ENCODE measurements at places on chromosomes 5 and 9. TPM values are rescaled to one million over a fixed set of nuclear protein-coding genes. Genes with fewer than 3 reads are reported as not detected.
A peak's percentile ranks its signal among the peaks of the same experiment; 100 is the strongest.

- ATAC-seq, result no peak
Measured at GRCh38 chr5:96506376-96506775, 73.3 kb upstream of the PCSK1 start.

LPAR1 gene
- 7.5 TPM for total RNA-seq

- ATAC-seq, result peak; percentile 55
Measured at GRCh38 chr5:31811210-31811609, 172.3 kb downstream of the PDZD2 start.

GRCh38 chr9:136511670-136512592 lies 29.1 kb upstream of the SEC16A start:
- peak; percentile 21 for ATAC-seq

TPPP gene
- total RNA-seq, result 3.3 TPM

GRCh38 chr9:15743512-15743911 lies 190.7 kb downstream of the CCDC171 start:
- no peak for ATAC-seq

GRCh38 chr5:65213921-65214525 lies 267.7 kb downstream of the ADAMTS6 start:
- ATAC-seq, result no peak

DNA sequence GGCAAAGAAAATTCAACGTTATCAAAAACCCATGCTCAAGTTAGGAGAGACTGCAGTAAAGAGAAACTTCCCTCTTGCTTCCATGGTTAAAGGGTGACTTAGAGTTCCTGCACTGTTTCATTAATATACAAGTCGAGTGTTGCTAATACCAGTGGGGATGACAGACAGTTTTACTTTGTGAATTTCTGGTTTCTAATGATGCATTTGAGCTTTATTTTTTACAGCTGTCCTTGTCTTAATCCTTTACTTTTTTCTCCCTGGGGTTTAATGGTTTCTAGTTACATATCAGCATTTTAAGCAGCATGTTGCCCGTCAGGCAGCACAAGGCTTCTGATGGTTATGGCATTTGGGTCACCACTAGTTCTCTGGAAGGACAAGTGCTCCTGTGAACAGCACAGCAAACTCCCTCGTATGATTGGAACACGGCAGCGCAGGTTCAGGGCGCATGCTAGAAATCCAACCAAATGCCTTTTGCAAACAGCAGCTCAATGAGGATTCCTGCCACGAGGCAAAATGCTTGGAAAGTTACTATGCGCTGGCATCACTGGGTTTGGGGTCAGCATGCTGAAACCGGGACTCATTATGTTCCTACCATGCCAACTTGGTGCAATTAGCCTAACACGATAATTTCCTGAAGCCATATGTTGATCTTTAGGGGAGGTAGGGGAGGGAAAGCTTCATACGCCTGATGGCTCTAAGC lies 463.8 kb downstream of the BNC2 start:
- ATAC-seq, result no peak

BTNL9 gene
- 2.5 TPM for total RNA-seq

GRCh38 chr5:95923918-95924544 lies 37.6 kb downstream of the ELL2 start:
- no peak for ATAC-seq

DNA sequence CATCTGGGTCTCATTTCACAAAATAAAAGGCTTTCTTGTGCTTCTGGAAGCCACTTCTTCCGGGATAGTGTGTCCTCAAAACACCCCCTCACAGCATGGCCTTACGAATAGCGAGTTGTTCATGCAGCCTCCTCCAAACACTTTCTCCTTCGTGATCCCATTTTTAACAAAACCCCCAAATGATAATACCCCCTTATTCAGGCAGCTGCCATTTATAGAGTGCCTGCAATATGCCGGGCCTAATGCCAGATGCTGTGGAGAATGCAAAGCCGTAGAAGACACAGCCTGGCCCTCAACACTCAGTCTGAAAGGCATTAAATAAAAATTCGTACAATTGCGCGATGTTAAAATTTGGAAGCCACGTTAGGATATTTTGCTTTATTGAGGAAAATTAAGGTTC lies 66.4 kb upstream of the SLC44A1 start:
- no peak for ATAC-seq

DNA sequence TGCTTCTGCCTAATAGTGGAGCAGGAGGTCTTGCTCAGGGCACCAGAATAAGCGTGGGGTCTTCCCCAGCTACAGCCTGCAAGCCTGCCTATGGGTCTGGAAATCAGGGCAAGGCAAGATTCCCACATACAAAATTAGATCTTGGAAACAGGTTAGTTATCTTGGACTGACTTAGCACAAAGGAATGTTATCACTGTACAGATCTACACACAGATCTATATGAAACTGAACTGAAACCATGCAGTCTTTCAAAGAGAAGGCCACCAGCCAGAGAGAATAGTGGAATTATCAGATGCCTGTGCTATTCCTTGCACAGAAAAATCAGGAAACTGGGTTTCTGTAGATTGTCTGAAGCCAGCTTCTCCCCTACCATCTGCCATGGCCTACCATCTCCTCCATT lies 585.7 kb downstream of the ACTL7B start:
- ATAC-seq, result no peak

DNA sequence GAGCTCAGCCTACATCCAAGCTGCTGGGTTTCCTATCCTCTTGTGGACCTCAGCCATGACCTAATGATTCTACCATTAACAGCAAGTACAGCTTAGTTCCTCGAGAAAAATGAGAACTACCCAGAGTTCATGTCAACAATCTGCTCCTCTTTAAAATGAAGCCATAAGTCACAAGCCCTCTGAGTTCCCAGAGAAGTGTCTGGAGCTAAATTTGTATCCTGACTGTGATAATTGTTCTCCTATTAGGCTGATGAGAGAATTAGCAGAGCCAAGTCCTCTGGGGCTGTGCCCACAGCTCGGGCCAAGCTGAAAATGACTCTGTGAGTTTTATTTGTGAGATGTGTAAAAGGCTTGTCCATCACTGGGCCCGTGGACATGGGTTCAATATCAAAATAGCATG lies 145.1 kb upstream of the SMIM23 start:
- ATAC-seq, result no peak

GRCh38 chr5:10701567-10702039 lies 59.4 kb downstream of the DAP start:
- peak; percentile 36 for ATAC-seq
